ENCODE measurements at places on chromosomes 11 and 22. TPM values are rescaled to one million over a fixed set of nuclear protein-coding genes. Genes with fewer than 3 reads are reported as not detected.

Gene CYB5R3
- total RNA-seq: 34.8 TPM

Gene HSPB2
- total RNA-seq: not detected

Gene TMEM191C
- not detected for total RNA-seq

DNA sequence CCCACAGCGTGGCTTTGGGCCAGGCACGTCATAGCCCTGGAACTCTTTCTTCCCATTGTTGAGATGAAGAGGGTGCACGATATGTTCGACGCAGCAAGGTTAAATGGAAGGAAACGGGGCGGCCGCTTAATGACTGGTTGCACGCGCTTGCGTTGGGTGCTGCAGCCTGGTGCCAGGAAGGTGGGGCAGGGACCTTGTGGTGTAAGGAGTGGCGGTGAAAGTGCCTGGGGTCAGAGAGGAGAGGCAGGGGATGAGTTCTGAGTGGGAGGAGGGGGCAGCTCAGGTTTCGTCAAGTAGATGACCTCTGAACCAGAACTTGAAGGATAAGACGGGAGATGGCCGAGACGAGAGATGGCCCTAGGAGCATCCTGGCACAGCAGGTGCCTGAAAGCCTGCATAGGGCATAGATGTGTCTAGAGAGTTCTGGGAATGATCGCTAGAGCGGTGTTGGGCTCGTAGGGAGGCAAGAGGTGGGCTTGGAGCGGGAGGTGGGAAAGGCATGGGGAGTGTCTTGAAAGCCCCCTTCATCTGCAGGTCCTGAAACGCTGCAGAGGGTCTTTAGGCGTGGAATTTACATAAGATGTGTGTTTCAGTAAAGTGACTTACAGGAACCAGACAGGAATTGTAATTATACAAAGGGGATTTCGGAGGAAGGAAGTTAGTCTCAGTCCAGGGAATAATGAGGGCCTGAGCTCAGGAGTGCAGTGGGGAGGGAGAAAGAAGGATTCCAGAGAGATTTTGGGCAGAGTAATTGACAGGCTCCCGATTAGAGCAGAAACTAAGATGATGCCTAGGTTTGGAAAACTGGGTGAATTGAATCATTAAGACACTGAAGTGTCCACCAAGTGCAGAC lies 43.2 kb upstream of the CLDN5 start:
- no peak for DNase-seq

GRCh38 chr11:86138958-86139357 lies 70.1 kb upstream of the PICALM start:
- no peak for DNase-seq

DNA sequence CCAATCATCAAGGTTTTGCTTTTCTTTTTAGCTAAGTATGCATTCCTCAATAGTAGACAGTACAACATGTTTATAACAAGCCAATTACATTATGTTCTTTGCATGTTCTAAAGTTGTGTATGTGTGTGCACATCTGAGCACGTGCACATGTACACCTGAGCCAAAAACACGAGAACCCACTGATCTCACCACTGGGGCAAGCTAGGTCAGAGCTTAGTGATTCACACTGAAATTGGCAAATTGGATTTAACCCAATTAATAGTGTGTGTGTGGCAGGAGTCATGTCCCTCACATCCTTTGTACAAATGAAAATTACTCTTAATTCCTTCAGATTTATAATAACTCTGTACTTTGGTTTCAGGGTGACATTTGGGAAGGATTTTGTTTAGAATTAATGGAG lies 145.7 kb upstream of the TEAD1 start:
- no peak for DNase-seq

DNA sequence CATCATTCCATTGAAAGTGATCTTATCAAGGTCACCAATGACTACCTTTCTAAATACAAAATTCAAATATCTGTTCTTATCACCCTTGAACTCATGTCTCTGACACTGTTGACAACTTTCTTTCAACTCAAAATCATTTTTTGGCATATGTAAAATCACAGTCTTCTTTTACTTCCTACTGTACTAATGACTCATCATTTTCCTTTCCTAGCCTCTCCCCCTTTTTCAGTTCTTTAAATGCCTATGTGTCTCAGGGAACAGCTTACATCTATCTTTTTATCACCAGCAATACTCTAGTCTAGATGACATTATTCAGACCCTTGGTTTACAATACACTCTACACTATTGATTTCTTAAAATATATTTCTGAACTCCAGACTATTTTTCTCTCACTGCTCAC lies 2220.7 kb upstream of the RAG2 start:
- DNase-seq: no peak

DNA sequence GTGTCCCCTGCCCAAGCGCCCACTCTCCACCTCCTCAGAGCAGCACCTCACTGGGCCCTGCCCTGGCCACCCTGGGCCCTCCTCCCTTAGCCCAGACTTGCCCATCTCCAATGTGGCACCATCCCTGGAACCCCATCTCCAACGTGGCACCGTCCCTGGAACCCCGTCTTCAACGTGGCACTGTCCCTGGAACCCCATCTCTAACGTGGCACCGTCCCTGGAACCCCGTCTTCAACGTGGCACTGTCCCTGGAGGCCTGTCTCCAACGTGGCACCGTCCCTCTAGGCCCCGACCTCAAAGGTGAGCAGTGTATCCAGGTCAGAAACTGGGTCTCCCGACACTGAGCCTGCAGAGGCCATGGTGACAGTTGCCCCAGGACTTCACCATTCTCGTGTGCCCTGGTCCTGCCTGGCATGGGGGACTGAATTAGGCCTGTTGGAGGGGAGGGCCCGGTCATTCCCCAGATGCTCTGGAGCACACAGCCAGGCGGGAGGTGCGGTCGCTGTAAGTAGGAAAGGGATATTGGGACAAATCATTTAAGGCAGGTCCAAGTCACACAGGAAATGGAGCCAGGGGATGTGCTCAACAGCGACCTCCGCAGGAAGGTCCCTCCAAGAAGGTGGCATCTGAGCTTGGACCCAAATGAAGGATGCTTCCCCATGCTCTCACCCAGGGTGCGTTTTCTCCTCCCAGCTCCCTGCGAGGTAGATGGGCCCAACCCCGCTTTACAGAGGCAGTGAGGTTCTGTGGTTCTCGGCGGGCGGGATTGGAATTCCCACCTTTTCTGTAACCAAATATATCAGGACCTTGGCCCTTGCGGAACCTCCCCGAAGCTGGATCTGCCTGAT lies 2.4 kb upstream of the CTSD start:
- DNase-seq: no peak

DNA sequence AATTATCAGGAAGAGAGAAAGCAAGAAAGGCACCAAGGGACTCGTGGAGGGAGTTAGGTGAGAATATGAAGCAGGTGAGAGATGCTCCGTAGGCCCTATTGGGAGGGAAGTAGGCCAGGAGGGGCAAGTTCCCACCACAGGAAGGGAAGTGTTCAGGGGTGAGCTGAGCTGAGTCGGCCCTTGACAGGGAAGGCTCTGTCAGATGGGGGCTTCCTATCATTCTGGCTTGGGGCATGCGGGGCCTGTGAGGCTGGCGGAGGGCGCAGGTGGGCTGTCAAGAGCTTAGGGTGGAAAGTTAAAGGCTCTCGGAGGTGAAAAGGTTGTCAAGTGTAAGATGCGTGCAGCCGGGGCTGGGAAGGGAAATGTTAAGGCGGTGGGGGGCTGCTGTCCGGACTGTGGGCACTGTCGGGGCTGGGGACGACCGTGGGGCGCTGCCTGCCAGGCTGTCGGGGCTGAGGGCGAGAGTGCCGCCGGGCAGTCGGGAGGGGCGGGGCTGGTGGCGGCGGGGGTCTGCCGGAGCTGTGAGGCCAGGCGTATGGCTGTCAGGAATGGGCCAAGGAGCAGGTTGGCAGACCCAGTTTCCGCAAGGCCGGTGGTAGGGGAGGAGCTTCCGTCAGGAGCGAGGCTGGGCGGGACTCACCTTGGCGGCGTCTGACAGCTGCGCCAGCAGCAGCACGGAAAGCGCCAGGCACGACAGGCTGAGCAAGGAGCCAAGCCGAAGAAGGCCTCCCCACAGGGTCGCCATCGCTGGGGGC lies 496 bp downstream of the TMEM9B start:
- peak; percentile 82 for DNase-seq

DNA sequence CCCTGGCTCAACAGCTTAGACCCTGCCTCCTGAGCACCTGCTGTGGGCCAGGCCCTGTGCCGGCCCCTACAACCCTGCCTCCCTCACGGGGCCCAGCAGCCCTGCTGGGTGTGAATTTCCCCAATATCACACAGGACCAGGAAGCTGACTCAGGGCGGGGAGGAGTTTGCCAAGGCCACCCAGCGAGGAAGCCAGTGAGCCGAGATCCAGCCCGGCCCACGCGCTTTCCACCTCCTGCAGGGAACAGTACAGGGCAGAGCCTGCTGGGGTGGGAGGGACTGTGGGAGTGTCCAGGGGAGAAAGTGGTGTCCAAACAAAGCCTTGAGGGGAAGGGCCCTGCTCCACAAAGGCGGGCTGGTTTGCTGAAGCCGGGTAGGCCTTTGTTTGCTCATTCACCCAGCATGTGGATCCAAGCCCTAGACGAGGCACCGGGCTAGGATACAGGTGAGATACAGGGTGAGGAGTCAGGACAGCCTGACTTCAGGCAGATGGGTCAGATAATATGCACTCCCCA lies 26.8 kb downstream of the RPL3 start:
- peak; percentile 98 for DNase-seq

- peak; percentile 51 for DNase-seq
These were observed 32.6 kb downstream of the PRCP start for GRCh38 chr11:82867495-82868082.

- no peak for DNase-seq
These were observed 211.3 kb downstream of the MYO18B start for GRCh38 chr22:25953276-25953675.

DNA sequence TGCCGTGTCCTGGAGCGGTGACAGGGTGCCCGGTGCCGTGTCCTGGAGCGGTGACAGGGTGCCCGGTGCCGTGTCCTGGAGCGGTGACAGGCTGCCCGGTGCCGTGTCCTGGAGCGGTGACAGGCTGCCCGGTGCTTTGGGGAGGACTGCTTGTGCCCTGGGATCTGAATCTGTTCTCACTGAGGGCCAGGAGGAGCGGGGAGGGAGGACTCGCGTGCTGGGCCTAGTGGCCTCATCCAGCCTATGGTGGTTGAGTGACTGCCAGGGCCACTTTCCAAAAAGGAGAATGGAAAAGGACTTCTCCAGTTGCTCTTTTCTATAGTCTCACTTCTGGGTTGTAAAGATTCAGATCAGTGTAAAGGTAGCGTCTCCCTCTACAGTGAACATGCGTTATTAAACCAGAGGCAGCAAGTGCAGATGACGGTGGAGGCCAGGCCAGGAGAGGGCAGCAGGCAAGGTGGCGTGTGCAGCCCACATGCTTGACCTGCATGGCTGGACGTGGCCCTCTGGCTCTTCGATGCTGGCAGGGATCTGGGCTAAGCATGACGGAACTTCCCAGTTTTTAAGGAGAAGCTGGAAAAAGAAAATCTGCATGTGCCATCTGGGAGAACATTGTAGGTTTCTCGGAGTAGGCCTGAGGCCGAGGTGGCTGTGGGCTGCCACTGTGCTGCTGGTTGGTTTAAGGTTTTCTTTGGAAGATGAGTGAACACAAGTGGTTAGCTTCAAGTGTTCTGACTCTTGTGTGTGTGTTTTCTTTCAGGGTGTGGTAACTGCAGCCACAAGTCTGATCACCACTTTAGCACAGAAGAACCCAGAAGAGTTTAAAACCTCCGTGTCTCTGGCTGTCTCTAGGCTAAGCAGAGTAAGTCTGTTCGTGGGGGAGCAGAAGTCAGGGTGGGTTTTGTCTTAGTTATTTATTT lies 55.0 kb downstream of the AP2A2 start:
- DNase-seq: no peak

GRCh38 chr22:48395201-48395600 lies 1432.5 kb downstream of the BRD1 start:
- no peak for DNase-seq

GRCh38 chr22:39117585-39118191 lies 20.6 kb downstream of the APOBEC3H start:
- DNase-seq: peak; percentile 13
